ENCODE measurements at places on chromosomes 2 and 18.
A peak's percentile ranks its signal among the peaks of the same experiment; 100 is the strongest.

DNA sequence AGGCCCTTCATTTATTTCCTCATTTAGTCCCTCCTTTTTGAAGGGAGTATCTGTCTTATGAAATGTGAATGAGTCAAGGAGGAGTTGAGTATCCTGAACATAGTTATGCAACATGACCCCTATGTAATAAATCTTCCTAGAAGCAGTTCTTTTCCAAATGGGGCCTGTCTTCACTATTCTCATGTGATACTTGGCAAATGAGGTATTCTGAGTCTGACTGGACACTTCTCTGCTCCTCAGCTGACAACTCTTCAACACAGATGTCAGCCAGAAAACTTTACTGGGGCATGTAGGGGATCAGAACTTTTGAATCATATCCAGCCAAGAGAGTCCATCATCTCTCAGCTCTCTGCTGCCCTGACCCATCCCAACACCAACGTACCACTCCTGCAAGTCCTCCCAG is 291.6 kb downstream of the ZNF385B start:
- no peak overlapping the region for H3K27ac ChIP-seq
- H3K4me3 ChIP-seq: no peak overlapping the region
- no peaks in the 10 kb centered on the region for H3K36me3 ChIP-seq
- DNase-seq: no peak

GRCh38 chr2:240168041-240168440 is 27.6 kb upstream of the OTOS start:
- no peaks in the 10 kb centered on the region for H3K4me1 ChIP-seq
- no peak overlapping the region for H3K27ac ChIP-seq
- H3K27me3 ChIP-seq: peaks cover 3% of the 10 kb centered on the region
- H3K36me3 ChIP-seq: no peaks in the 10 kb centered on the region
- DNase-seq: no peak
- H3K4me3 ChIP-seq: no peak overlapping the region

GRCh38 chr2:240615820-240616547 is 9.3 kb upstream of the GPR35 start:
- H3K4me1 ChIP-seq: peaks cover 4% of the 10 kb centered on the region
- peaks cover 9% of the 10 kb centered on the region for H3K36me3 ChIP-seq
- H3K4me3 ChIP-seq: no peak overlapping the region
- H3K27me3 ChIP-seq: no peaks in the 10 kb centered on the region

GRCh38 chr2:26692279-26692896 is at the start of gene KCNK3:
KCNK3 (plus strand) TSS chr2:26692722; CDS start chr2:26692876, 154 bp downstream.
- peak; percentile 24 for DNase-seq
- peaks cover 3% of the 10 kb centered on the region for H3K4me1 ChIP-seq
- no peaks in the 10 kb centered on the region for H3K36me3 ChIP-seq
- no peak within 1 kb of the TSS for H3K4me3 ChIP-seq
- peaks cover 27% of the 10 kb centered on the region for H3K27me3 ChIP-seq
- H3K27ac ChIP-seq: no peak within 1 kb of the TSS

DNA sequence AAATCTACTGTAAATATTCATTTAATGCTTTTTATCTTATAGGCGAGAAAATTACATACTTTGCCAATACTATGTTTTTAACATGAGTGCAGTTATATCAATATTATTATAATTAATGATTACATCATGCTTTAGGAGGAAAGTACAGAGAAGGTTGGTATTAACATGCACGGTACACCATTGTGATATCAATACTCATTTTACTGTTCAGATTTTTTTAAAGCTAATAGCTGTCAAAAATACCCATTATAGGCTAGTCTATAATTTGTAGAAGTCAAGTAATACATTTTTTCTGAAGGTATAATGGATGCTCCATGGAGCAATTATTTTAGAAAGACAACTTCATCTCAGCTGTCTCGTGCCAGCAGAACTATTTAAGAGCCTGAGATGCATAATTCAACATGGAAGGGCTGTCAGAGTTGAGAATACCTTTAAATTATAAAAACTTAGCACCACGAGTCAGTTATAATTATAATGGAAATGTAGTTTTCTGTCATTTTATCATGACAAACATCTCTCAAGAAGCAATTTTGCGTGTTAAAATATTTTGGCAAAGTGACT is 1641.7 kb upstream of the ACVR2A start:
- no peaks in the 10 kb centered on the region for H3K4me1 ChIP-seq
- no peaks in the 10 kb centered on the region for H3K36me3 ChIP-seq
- peaks cover 1% of the 10 kb centered on the region for H3K27me3 ChIP-seq
- no peak overlapping the region for H3K27ac ChIP-seq

DNA sequence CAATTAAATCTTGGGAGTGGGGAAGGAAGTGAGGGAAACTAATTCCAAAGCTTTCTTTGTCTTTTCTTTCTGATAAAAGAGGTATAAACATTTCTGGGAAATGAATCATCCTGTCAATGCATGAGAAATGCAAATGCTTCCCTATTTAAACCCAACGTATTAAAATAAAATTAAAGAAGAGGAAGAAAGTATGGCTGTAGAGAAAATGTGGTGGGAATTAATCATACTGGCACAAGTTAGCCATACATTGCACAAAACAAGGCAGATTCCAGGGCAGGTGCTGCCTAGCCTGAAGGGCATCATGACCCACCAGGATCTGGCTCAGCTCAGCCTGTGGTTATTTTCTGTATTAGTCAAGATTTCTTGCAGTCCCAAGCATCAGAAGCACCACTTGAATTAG is 338.0 kb downstream of the NYAP2 start:
- H3K27ac ChIP-seq: no peak overlapping the region
- no peaks in the 10 kb centered on the region for H3K36me3 ChIP-seq
- H3K4me3 ChIP-seq: no peak overlapping the region
- no peak for DNase-seq
- no peaks in the 10 kb centered on the region for H3K4me1 ChIP-seq

GRCh38 chr2:233258211-233258610 is 6.7 kb downstream of the ATG16L1 start:
- no peaks in the 10 kb centered on the region for H3K27me3 ChIP-seq
- H3K4me3 ChIP-seq: no peak overlapping the region
- peaks cover 38% of the 10 kb centered on the region for H3K36me3 ChIP-seq
- no peak for DNase-seq
- no peak overlapping the region for H3K27ac ChIP-seq
- H3K4me1 ChIP-seq: peaks cover 34% of the 10 kb centered on the region

DNA sequence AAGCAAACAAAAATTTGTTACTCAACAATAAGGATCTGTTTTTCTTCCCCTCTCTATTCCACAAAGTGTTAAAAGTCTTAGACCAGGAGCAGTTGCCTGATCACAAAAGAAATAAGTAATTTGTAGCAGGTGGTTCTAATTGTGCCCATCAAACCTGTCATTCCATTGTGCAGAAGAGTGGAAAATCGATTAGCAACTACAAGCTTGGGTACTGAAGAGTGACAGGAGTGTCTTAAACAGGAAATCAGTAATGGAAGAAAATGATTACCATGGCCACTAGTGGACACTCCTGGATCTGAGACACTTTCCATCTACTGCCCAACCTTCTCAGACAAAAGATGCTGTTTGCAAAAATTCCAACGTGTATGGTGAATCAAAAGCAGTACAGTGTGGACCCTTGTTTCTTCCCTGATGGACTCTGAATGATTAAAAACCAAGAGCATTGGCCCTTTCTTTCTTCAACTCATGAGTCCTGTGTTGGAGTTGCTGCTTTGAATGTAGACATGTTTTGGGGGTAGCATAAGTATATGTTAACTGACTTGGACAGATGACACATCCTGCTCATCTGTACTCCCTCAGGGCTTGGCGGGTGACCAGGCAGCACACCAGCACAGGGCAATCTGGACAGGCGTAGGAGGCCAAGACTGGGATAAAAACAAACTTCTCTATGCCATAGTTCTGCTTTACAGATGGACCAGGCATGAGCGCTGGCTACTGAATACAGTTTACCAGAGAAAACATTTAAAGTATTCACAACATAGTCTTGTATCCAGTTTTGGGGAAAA is 51.9 kb downstream of the PLA2R1 start:
- H3K4me3 ChIP-seq: no peak overlapping the region
- DNase-seq: no peak
- peaks cover 6% of the 10 kb centered on the region for H3K27me3 ChIP-seq
- no peaks in the 10 kb centered on the region for H3K36me3 ChIP-seq

DNA sequence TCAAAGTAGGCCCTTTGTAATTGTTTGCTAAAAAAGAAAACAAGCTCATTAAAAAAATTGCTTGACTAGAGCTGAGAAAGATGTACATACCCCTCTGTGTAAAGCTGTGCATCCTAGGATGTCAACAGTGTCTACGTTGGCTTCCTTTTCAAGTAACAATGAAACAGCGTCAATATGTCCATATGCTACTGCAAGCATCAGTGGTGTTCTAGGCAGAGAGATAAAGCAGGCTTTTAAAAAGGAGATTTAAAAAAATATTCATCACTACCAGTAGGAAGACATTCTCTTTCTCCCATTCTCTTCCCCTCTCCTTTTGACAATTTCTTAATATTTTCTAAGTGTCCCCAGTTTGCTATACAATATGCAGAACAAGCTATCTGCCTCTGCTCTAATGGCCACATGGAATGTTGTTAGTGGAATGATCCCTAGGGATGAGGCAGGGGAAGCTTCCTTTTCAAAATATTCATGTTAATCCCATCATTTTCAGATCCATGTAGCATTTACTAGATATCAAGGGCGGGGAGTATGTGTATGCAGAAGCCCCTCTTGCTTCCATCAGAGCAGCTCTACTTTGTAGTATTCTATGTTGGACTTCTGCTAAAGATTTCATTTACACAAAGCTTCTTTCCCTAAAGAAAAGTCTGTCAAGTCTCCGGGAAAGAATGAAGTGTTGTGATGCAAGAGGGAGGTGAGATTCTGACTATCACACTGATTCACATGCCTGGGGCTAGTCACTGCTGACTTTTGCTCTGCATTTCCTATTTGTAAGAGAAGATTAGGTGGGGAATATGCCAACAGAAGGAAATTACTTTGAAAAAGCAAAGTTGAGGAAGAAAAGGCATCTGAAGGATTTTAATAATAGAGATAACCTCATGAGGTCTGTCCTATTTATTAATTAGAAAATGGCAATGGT is 81.5 kb upstream of the PGAP1 start:
- H3K27me3 ChIP-seq: no peaks in the 10 kb centered on the region
- H3K36me3 ChIP-seq: peaks cover 34% of the 10 kb centered on the region
- no peak for DNase-seq

DNA sequence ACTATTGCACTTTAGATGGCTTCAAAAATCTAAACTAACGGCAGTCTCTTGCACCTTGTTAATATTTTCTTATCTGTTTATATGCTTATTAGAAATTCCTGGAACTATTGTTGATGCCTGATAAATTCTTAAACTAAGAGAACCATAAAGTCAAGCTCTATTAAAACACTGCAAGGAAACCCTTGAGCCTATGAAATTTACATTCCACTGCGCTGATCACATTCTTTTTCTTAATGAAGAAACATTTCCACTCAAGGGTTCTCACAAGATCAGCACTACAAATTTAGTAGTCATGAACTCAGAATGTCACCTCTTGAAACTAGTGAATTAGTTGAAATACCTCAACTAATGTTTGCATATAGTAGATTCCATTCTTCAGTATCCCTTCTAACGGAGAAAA is 331.8 kb upstream of the SLC8A1 start:
- no peak overlapping the region for H3K27ac ChIP-seq
- no peaks in the 10 kb centered on the region for H3K36me3 ChIP-seq
- DNase-seq: no peak
- H3K27me3 ChIP-seq: no peaks in the 10 kb centered on the region
- no peak overlapping the region for H3K4me3 ChIP-seq
- no peaks in the 10 kb centered on the region for H3K4me1 ChIP-seq

DNA sequence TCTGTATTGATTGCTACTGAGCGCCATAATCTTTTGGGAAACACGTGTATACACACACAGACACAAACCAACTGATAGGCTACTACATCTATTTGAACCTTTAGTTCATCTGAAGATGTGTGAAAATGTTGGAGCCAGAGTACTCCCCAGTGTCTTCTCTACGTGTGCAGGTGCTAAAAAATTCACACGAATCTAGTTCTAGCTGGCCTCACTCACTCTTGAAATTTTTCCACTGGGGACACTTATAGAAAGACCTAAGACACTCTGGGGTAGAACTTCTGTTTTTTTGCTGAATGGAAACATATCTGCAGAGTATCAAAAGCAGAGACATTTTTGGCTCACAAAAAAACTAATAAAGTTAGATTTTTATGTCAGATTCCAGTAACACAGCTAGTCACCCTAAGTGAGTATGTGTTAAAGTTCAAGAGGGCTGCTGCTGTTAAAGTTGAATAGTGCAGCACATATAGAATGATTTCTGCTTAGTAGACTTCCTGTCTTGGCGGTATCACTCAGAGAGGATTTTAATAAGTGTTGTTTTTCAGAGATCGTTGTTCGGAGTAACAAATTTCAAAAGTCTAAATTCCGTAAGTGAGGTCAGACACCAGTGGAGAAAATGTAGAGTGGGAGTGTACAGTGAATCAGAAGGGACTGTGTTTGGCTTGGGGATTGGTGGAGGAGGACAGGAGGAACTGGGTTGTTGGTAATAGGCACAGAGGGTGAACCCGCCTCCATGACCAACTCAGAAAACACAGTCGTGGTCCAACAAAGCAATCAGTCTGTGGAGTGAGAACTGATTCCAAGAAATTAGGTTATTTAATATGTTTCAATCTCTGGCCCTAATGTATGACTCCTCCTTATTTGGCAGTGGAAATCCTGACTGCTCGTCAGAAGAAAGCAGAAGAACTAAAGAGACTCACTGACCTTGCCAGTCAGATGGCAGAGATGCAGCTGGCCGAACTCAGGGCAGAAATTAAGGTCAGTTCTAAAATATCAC is 43.1 kb downstream of the KCTD18 start:
- H3K4me3 ChIP-seq: peak overlapping the region; percentile 85
- no peaks in the 10 kb centered on the region for H3K36me3 ChIP-seq
- H3K27ac ChIP-seq: peak overlapping the region; percentile 61
- peaks cover 11% of the 10 kb centered on the region for H3K4me1 ChIP-seq
- DNase-seq: no peak

- no peak overlapping the region for H3K27ac ChIP-seq
- H3K36me3 ChIP-seq: no peaks in the 10 kb centered on the region
- H3K4me1 ChIP-seq: peaks cover 8% of the 10 kb centered on the region
- peaks cover 3% of the 10 kb centered on the region for H3K27me3 ChIP-seq
- no peak for DNase-seq
These were observed 111.7 kb upstream of the CYRIA start for GRCh38 chr2:16777123-16777870.

DNA sequence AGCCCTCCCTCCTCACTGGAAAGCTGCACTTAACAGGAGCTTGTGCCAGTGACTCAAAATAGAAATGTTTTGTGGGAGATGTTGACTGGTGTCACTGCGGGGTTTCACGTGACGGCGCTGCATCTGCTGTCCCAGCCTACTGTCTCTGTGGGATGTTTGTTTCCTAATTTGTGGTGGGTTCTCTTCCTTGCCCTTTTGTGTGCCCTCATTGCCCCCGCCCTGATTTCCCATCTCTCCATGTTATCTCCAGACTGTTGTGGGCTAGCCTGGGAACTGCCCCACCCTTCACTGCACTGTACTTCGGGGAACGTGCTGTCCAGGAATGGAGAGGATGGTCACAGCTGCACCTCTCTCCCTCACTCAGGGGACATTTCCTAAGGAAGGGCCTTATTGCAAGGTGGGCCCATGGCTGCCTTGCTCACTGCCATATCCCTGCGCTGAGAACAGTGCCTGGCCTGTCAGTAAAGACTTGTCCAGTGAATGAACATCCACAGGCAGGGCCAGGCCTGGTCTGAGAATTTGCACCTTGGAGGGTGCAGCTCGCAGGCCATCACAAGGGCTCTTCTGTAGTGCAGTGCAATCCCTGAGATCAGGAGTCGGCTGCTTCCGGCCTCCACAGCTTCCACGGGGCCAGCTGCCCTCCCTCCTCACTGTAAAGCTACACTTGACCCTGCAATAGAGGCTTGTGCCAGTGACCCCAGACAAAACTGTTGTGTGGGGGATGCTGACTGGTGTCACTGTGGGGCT is 18.1 kb downstream of the ZAP70 start:
- no peak overlapping the region for H3K27ac ChIP-seq
- DNase-seq: no peak
- H3K36me3 ChIP-seq: peaks cover 9% of the 10 kb centered on the region
- H3K4me3 ChIP-seq: no peak overlapping the region

All from memory B cell (primary cell).